AG04449 (cell line): ENCODE measurements at places on chromosomes 2 and 18.

GRCh38 chr2:27627963-27628766 is 647 bp downstream of the CCDC121 start:
- peak; percentile 88 for DNase-seq

DNA sequence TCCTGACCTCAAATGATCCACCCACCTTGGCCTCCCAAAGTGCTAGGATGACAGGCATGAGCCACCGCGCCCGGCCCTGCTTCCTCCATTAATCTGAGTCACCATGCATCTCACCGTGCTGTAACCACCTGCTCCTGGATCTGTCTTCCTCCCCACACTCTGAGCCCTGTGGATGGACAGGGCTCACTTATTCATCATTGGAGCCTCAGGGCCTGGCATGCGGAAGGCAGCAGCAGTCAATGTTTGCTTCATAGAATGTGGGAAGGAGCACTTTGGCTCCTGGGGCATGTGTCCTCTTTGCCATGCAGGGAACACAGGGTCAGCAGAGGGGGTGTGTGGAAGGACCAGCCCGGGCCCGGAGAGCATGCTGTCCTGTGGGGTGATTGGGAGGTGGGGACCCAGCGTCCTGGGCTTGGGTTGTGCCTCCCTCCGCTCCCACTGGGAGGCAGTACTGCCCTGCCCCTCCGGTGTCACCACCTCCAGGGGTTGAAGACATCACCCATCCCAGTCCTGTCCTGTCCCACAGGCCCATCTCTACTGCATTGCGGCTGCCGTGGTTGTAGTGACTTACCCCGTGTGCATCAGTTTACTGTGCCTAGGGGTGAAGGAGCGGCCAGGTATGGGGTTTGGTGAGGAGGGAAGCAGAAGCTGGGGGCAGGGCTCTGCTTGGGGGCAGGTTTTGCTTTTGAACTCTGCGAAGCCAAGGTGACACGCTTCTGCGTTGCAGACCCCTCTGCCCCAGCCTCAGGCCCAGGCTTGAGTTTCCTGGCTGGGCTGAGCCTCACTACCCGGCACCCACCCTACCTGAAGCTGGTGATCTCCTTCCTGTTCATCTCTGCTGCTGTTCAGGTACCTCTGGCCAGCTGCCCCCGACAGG is 11.5 kb downstream of the MFSD2B start:
- no peak for DNase-seq

DNA sequence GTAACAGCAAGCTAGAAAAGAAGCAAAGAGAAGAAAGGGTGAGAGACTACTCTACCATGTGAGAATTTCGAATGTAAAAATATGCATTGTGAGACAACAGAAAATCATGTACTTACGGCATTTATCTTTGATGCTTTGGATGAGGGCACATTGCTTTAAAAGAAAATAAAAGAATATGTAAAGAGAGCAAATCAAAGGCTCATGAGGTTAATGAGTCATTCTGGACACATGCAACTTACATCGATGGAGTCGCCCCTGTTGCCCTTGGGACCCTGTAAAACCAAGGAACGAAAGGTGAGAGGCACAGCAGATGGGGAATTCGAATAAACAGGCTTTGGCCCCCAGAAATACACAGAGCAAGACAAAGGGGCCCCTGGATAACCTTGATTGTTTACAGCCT is 69.0 kb downstream of the COL6A3 start:
- DNase-seq = no peak

- DNase-seq = no peak
Measured at GRCh38 chr18:8358033-8358765, 251.0 kb upstream of the RAB12 start.

DNA sequence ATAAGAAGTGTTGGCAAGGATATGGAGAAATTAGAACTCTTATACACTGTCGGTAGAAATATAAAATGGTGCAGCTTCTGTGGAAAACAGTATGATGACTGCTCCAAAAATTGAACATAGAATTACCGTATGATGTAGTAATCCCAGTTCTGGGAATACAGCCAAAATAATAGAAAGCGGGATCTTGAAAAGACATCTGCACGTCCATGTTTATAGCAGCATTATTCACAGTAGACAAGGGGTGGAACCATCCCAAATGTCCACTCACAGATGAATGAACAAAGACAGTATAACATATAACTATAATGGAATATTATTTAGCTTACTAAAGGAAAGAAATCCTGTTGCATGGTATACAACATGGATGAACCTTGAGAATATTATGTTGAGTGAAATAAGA is 257.7 kb downstream of the TDRD15 start:
- DNase-seq = no peak

- no peak for DNase-seq
Measured at GRCh38 chr18:34001376-34001775, 223.3 kb downstream of the NOL4 start.

- DNase-seq = no peak
Measured at GRCh38 chr2:217055624-217056023, 195.8 kb upstream of the TNP1 start.

DNA sequence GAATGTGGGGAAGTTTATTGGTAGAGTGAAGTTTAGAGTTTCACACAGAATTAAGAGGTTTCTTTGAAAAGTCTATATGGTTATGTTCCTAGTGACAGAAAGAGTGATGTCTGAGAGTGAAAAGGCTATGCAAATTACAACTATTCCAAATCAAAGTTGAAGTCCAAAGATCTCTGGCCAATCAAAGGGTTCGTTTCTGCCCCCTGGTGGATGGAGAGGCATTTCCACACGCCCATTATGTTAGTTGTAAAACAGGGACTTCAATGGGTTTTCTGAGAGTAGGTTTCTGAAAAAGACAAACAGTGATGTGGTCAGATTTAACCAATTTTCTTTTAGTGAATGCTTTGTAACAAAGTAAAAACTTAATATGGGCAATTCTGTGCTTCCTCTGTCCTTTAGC is 441.5 kb upstream of the POU3F3 start:
- DNase-seq = no peak

- DNase-seq = no peak
Measured at GRCh38 chr18:37298816-37299215, 266.8 kb downstream of the CELF4 start.

DNA sequence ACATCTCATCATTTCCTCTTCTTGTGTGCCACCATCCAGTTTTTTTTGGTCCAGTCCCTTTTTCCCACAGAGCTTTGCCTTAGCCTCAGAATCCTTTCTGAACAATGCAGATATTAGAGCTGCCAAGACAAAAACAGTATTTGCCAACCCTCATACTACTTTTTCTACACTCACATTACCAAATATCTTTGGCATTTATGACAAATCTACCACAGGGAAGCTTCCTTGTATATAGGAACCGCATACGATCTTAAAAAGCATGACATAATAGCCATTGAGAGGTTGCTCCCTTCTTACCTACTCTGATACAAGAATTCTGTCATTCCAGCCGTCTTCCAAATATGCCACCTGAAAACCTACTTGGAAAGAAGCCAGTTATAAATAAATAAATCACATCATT is 9.4 kb downstream of the ZNF24 start:
- DNase-seq = peak; percentile 42

- no peak for DNase-seq
Measured at GRCh38 chr18:77088963-77089722, 43.4 kb downstream of the MBP start.

GRCh38 chr2:12501469-12502158 is 215.1 kb upstream of the TRIB2 start:
- no peak for DNase-seq
